ENCODE measurements at places on chromosomes 11 and 22.

DNA sequence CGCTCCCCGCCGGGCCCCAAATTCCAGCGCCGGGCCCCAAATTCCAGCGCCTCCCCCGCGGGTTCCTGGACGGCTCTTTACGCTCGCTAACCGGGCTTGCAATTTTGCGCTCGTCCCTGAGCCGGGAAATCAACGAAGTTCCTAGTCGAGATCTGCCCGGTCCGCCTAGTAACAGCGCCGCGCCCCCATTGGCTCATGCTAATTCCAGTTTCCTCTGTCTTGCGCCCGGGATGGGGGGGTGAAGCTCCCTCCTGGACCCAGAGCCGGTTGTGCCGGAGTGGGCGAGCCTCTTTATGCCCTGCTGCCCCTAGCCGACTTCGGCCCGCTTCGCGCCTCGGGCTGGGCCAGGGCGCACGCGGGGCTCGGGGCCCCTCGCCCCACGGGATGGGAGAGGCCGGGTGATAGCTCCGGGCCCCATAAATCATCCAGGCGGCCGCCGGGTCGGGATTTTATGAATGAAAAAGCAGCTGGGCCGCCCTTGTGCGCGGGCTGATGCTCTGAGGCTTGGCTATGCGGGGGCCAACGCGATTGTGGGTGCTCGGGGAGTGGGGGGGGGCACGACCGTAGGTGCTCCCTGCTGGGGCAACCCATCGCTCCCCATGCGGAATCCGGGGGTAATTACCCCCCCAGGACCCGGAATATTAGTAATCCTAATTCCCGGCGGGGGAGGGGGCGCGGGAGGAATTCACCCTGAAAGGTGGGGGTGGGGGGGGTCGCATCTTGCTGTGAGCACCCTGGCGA is 1.8 kb upstream of the CCND1 start:
- DNase-seq, result peak; percentile 97

DNA sequence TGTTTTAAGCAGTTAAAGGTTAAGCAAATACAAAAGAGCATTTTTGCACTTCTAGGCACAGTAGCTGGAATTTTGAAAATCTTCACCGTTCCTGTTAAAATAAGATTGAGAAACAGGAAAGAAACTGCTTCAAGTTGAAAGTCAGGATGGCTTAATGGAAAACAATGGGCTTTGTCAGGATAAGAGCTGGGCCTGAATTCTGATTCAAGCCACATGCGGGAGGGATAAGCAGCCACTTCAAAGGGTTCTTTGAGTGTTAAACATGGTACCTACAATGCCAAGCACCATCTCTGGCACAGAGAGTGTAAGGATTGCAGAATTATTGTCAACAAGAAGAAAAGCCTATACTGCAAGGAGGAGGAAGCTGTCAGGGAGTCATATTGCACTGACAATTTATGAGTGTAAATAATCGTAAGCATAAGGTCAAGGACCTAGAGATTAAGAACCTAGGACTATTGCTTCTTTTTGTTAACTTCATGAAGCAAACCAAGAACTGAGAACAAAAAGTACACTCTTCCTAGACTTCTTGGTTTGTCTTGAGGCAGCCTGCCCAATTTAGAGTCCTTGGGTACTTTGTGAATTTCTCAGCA is 32.5 kb downstream of the MPPED2 start:
- no peak for DNase-seq

GRCh38 chr11:47577460-47578041 is 1.2 kb downstream of the KBTBD4 start:
- no peak for DNase-seq

GRCh38 chr11:131413217-131413616 is 42.8 kb downstream of the NTM start:
- no peak for DNase-seq

- DNase-seq, result peak; percentile 19
Observed at GRCh38 chr11:495537-495931, 11.5 kb downstream of the RNH1 start.

DNA sequence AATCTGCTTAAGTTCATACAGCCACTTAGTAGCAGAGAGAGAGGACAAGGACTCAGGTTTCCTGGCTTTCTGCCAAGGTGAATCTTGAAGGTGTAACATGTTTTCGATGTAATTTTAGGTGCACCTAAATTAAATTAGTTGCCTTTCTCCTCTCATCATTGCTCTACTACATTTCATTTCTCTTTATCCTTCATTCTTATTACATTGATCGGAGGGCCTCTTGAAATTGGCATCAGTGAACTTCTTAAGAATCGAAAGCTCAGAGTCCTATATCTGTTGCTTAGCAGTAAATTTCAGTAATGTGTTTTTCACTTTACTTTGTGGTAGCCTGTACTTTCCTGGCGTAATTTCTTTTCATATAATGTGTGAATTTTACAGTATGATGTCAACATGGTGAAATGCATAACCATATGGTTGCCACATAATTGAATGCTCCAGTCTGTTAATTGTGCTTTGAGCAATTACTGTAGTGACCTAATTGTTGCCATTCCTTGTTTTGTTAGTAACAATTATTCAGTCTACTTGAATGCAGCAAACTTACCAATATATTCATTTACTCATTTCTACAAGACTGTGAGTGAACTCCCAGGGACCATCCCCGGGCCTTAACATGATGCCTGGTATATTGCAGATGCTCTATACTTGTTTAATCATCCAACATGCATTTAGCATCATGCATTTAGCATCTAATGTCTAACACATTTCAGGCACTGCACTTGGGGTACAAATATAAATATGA is 138.1 kb downstream of the MAML2 start:
- no peak for DNase-seq

DNA sequence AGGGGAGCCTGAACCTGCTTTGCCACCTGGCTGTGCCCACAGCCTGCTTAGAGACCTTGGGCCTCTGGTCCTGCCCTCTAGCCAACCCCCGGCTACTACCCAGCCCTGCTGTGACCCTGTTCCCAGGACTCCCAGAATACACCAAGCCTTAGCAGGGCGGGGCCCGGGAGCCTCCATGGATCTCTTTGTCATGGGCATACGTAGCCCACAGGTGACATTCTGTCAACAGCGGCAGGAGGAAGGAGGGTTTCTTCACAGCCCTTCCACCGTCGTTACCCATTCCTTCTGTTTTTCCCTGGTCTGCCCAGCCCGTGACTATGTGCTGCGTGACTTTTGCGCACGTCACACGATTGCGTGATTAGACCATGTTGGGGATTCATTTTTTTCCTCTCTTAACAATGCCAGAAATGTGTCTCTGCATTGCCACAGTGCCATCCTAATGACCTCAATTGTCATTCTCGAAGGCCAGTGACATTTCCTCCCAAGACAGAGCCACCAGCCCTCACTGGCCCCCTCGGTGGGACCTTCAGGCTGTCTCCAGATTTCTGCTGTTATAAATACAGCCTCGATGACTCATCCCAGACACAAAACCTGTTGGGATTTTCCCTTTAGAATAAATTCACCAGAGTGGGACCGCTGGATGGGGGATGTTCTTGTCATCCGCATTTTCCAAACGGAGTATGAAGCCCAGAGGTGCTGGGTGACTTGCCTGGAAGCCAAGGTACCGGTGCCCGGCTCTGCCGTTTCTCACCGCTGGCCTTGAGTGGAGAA is 9.0 kb downstream of the SYT12 start:
- DNase-seq, result no peak

- no peak for DNase-seq
Observed at GRCh38 chr11:130766650-130767565, 149.4 kb downstream of the SNX19 start.

DNA sequence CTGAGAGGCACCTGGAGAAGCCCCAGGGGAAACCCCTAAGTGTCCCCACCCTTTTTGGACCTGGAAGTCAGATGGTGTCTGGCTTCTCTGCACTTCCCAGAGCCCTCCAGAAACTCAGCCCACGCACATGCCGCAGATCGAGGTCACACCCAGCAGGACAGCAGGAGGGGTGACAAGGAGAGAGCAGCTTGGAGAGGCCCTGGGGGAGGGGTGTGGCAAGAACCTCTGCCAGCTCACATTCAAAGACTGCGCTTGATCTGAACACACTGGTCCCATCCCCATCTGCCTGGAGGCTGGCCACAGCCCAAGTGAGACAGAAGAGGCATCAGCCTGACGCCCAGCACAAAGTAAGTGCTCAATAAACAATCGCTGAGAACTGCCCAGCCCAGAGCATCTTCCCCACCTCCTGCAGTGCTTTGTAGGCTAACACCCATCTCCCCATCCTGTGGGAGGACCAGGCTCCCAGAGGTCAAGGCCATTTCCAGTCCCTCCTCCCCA is 21.4 kb downstream of the TMPRSS6 start:
- DNase-seq, result no peak

DNA sequence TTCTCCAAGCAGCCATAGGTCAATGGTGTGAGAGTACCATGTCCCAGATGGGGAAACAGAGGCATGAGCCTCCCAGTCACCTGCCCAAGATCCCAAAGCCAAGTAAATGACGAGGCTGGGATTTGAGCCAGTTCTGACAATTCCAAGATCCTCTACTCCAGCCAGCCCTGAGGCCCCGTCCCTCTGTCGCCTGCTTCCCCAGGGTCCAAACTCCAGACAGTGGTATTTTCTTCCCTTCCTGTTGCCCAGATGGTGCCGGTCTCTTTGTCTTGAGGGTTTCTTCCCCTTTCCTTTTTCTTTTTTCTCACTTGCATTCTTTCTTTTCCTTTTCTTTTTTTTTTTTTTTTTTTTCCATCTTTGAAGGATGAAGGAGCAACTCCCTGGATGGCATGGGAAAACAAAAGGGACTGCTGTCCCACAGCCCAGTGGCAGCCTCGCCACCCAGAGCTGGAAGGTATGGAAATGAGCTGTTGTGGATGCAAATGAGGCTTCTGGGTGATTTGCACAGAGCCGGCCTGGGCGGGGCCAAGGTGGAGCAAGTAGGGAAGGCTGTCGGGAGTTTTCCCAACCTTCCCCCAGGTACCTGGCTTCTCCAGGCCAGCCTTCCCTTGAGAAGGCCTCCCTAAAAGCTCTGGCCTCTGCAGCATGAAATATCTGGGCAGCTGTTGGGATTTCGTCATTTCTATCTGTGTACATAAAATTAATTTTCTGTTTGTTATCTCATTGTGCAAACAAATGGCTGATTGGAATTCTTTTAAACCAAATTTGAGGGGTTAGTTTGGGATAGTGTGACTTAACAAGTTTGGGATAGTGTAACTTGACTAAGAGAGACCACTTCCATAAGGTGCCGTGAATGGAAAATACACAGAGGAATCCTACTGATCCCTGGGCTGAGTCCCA is 146.8 kb downstream of the MN1 start:
- no peak for DNase-seq

DNA sequence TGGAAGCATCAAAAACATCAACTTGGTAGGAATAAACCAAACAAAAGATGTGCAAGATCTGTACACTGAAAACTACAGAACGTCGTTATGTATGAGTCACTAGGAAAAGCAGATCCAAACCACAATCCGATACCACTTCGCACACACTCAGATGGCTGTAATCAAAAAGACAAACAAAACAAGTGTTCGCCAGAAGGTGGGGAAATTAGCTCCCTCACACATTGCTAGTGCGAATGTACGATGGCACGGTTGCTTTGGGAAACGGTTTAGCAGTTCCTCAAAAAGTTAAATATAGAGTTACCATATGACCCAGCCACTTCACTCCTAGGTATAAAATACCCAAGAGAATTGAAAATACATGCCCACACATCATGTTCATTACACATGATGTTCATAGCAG is 14.8 kb upstream of the CARD10 start:
- no peak for DNase-seq

DNA sequence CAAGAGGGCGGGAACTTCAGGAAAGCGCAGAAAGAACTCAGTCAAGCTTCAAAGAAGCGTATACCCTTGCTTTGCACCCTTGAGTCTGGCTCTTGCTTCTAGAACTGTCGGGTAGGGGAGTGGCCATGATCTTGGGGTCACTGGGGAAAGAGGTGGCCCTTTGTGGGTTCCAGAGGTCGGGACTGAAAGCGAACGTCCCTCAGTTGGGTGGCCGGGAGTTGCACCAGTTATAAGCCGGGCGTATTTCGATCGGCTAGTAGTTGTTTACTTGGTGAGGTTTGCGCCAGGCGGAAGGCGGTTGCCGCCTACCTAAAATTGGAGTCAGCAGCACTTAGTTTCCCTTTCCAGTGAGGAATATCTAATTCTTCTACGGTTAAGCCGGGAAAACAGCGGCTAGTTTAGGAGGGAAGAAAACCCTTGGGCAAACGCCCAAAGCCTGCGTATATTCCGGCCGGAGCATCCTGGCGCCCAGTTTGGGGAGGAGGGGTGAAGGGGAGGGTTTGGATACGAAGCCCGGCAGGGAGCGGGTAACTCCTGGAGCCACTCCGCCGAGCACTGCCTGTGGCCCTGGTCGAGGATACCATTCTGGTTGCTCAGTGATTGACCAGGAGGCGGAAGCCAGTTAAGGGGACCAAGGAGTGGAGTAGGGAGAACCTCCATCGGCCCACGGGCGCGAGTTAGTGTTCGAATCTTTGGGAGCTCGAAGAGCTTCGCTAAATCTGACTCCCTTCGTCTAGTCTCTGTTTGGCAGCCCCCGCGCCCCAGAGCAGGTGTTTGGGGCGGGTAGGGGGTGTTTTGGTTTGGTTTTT is 807 bp upstream of the WT1 start:
- DNase-seq, result peak; percentile 25

GRCh38 chr11:19953909-19954308 is 206.4 kb downstream of the DBX1 start:
- DNase-seq, result no peak

DNA sequence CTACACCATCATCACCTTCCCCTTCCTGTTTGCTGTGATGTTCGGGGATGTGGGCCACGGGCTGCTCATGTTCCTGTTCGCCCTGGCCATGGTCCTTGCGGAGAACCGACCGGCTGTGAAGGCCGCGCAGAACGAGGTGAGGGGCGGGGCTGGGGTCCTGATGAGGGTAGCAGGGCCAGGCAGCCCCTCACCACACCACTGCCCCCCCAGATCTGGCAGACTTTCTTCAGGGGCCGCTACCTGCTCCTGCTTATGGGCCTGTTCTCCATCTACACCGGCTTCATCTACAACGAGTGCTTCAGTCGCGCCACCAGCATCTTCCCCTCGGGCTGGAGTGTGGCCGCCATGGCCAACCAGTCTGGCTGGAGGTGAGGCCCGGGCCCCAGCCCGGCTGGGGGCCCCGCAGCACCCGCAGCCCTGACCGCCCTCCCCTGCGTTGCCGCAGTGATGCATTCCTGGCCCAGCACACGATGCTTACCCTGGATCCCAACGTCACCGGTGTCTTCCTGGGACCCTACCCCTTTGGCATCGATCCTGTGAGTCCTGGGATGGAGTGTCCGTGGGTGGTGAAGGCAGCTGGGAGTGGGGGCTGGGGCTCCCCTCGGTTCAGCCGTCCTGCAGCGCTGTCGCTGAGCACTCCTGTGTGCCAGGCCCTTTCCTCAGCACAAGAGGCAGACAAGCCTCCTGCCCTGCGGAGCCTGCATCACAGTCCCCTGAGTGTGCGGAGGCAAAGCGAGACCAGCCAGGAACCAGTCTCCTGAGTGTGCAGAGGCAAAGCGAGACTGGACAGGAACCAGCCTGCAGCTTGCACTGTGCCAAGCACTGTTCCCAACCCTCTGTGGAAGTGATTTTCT is 8.8 kb downstream of the TCIRG1 start:
- no peak for DNase-seq

Measured in right hindlimb (tissue), 1 donor.